ENCODE measurements at places on chromosomes 2 and 18.

DNA sequence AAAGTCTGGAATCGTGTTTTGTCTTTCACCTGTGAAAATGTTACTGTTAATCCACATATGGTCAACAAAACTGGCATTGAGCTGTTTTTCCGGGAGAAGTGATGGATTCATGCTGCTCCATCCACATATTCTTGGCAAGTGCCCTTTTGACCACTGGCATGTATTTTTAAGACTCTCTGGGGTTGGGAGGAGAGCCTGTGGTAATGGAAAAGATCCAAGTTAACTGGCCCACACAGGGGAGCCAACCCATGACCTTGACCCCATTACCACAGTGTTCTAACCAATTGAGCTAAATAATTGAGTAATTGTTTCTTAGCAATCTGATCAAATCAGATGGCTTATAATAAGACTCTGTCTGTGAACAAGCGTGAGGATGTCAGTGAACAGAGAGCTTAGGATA, 296.2 kb upstream of the NRP2 start:
- no peak for DNase-seq

- DNase-seq, result no peak
Measured at GRCh38 chr18:61572871-61573270, 239.6 kb downstream of the CDH20 start.

DNA sequence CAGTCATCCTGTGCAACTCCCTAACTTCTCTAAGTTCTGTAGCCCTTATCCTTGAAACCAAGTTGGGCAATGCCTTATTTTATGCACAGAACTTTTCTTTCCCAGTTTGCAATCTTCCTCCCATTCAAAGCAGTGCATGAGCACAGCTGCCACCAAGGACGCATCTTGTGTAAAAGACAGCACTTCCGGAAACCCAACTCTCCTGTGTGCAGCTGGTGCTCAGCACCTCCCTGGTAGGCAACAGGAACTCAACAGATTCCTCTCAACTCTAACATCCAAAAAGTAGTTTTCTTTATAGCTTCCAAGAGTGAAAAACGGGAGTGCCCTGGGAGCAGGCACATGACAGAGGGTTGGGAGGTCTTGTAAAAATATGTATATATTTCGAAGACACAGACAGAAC, 2.2 kb downstream of the TMEM18 start:
- DNase-seq, result no peak

DNA sequence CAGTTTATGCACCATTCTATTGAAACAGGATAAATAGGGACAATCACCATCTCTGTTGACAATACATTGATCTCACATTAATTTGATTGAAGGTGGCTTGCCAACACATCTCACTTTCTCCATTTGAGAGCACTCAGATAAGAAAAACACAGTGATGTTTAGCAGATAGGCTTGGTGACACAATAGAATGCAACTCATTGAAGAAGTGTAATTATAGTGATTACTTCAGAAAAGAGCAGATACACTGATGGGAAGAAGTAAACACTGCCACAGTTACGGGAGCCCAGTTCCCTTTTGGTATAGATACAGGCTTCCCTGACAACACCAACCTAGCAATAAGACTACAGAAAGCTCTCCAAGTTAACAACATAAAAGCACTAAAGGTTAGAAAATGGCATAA, 89.1 kb downstream of the FIGN start:
- no peak for DNase-seq

GRCh38 chr2:5412001-5412400, 280.2 kb upstream of the SOX11 start:
- peak; percentile 42 for DNase-seq

GRCh38 chr2:9423922-9424272, 443 bp downstream of the CPSF3 start:
- DNase-seq, result no peak

DNA sequence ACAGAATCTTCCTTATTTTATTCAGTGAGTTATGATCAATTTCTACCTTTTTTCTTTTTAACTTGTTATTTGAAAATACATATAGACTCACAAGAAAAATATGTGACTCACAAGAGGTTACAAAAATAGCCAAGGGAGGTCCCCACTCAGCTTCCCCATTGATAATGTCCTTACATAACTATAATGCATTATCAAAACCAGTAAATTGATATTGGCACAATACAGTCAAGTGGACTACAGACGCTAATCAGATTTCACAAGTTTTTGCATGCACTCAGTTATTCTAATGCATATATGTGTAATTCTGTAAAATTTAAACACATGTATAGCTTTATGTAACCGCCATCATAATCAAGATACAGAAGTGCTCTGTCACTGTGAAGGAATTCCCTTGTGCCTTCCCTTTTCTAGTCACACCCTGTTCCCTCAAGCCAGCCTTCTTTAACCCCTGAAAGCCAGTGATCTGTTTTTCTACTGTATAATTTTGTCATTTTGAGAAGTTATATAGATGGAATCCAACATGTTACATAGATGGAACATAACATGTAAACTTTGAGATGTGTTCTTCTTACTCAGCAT, 118.4 kb downstream of the ALMS1 start:
- DNase-seq, result no peak

- no peak for DNase-seq
Measured at GRCh38 chr2:9266711-9267110, 60.1 kb downstream of the ASAP2 start.

- DNase-seq, result no peak
Measured at GRCh38 chr2:203582468-203582867, 47.4 kb upstream of the RAPH1 start.

- DNase-seq, result no peak
Measured at GRCh38 chr2:240813231-240813921, 6.6 kb downstream of the KIF1A start.

DNA sequence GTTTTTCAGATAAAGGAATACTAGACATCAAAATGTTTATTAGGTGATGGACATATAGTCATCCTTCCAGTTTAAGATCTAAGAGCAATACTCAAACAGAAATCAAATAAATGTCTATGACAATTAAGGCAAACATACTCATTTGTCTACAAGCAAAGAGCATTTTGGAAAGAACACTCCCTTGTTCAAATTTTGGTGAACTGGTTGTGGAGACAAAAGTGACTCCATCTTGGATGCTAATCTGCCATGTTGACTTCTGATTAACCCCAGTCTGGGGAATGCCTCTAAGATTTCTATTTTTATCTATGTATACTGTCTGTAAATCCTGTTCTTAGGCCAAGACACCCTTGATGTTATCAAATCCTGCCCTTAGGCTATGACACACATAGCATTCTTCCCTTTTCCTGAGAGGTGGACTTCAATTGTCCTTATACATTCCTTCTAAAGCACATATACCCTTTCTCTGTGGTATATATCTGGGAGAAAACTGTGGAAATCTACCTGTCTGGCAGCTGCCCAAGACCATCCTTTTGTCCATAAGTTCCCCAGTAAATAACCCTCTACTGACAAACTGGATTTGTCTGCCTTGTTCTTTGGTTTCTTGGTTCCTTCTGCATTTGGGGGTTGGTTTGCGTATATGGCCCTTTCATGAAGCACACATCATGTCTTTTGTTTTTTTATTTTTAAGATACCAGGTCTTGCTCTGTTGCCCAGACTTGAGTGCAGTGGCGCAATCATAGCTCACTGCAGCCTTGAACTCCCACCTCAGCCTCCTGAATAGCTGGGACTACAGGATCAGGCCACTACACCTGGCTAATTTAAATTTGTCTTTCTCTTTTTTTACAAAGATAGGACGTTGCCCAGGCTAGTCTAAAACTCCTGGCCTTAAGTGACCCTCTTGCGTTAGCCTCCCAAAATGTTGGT, 12.5 kb upstream of the PLEKHM3 start:
- DNase-seq, result no peak

DNA sequence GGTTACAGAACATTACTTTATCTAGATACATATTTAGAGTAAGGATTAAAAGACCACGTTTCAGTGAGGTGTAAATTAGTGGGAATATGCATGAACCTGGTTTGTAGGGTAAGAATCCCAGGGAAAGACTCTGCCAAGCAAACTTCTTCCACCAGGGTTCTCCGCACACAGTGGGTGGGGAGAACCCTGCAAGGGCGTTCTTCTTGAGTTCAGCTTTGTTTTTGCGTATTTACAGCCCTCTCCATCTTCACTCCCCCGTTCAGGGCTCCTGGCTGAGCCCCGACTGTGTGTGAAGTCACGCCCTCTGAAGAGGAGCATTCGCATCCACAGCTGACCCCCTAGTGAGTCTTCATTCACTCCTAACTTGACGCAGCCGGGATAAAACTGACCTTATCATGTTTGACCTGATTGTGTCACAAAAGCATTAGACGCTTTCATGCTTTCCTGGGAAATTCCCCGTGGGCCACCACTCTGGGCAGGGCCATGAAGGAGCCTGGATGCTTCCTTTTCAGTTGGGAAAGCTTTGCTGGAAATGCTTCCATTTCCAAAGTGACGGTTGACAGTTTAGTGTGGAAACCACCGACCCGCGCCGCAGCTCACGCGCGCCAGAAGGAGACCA, 1.0 kb downstream of the ALKAL2 start:
- DNase-seq, result peak; percentile 76

- DNase-seq, result no peak
Measured at GRCh38 chr2:147696426-147696825, 148.4 kb upstream of the ACVR2A start.

- no peak for DNase-seq
Measured at GRCh38 chr18:77651441-77651840, 401.8 kb downstream of the GALR1 start.

DNA sequence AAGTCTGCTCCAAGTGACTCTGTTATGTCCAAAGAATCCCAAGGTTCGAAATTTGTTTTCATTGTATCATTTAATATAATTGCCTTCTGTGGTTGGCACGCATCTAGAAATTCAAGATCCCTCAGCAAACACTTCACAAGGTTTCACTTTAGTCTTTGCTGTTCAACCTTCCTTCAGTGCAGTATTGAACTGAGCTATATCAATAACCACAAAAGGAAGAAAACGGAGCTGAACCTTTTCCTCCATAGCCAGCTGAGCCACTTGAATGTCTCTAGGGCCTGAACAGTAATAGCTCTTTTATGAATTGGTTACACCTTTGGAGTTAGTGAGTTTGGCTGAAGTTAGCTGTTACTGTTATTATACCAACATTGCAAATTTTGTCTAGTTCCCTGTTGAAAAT, 357.7 kb upstream of the HNRNPA3 start:
- no peak for DNase-seq

DNA sequence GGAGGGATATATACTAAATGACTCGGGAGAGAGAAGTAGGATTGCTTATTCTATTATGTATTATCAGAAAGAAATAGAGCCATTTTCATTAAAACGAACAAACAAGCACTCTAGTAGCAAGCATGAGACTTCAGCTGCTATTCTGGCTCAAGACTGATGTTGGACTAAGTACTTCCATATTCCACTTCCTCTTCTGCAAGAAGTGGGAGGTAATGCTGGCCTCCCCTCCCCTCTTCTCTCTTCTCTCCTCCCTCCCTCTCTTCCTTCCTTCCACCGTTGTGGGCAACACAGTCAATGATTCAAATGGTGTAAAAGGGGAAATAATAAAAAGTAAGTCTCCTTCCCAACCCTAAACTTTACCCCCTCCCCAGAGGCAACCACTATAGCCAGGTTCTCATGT, 62.6 kb downstream of the EMX1 start:
- DNase-seq, result no peak

- no peak for DNase-seq
Measured at GRCh38 chr18:11125492-11126315, 23.7 kb downstream of the PIEZO2 start.

DNA sequence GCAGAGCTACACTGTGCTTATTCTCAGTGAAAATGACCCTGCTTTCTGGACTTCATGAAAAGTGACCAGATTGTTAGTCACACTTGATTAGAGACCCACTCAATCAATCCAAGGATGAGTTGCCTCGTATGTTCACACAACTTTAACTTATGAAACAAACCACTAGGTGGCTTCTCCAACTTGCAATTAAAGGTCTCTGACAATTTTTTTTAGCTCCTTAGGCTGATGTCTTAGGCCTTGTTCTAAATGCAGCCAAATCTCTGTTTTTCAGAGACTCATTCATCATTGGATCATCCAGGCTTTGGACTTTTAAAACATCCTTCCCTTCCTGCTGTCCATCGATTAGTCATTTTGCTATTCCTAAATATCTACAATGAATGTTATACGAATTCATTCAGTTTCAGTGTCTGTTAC, 63.4 kb downstream of the MREG start:
- no peak for DNase-seq

DNA sequence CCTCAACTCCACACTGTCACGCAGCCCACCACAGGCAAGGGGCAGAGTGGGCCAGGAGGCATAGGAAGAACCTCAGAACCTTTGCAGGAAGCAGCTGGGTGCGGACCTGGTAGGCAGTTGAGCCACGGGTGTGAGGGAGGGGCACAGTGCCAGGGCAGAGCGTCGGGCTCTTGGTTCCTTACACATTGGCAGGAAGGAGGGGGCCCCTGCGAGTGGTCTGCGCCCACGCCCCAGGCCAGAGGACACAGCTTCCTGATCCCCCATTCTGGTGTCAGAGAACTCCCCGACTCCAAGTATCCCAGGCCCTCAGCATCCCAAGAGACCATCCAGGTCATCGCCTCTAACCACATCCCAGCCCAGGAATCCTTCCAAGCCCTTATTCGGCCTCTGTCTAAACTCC, 61.5 kb downstream of the TNS1 start:
- DNase-seq, result no peak

DNA sequence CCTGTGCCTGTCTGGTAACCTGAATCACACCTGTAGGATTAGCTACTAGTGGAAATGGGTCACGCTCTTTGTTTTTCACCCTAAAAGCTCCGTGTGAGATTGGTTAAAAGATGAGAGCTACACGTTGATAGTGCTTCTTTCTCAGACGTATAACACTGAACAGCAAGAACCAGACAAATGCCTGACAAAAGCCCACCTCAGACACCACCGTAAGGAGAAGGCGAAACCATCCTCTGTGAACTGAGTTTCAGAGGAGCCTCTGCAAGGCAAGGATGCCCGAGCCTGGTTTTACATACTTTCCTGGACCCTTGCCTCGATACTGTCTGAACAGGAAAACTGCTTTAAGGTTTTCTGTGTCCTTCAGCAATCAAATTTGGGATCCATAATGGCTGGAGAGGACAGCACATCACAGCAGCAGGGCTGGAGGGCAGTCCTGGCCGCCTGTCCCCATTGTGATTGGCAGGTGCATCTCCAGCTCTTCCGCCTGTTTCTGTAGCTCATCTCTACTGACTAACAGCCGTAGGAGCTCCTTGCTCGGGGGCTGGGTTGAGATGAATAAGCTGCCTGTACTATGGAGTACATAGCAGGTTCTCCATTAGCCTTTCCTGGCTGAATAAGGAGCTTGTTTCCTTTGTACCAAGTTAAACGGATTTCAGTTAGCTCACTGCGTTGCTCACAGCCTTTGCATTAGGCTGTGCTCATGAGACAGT, 155.5 kb downstream of the MYT1L start:
- peak; percentile 25 for DNase-seq

DNA sequence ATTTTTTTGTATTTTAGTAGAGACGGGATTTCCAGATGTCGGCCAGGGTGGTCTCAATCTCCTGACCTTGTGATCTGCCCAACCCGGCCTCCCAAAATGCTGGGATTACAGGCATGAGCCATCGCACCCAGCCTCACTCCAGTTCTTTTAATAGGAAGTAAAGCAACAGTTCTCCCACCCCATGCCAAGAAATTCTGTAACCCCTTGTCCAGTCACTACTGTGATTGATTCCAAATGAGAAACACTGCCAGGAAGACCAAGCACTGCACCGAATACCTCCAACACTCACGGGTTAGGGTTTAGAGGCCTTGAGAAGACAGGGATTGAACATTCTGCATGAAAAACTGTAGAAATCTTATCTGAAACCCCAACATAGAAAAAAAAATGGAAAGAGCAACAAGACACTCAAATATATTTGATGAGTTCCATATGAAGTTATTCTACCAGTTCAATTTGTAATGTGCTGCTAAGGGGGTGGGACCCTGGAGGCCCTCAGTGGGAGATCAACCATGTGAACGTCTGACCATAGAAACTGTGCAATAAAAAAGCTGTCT, 48.2 kb upstream of the BIN1 start:
- DNase-seq, result no peak

GRCh38 chr2:9657731-9658130, 26.9 kb upstream of the YWHAQ start:
- DNase-seq, result no peak
